ENCODE measurements at places on chromosomes 7 and 10.

GRCh38 chr7:68800316-68800715 is 798.0 kb upstream of the AUTS2 start:
- DNase-seq, result peak; percentile 28

DNA sequence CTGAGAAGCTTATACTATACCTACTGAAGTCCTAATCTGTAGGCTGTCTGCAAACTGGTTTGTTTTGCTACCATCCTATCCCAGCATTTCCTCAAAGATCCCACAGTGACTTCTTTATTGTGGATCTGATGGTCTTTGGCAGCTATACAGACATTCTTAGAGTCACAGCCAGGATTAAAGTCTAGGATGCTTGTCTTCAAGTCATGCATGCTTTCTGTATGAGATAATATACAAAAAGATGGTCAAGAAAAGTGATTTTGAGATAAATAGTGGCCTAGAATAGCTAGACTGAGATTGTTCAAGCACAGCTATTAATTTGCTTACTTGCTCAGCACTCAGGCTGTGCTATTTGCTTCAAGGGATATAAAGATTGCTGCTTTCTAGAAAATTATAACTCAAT is 454.4 kb downstream of the AUTS2 start:
- peak; percentile 45 for DNase-seq

- DNase-seq, result no peak
These were observed 71.2 kb downstream of the ALOX5 start for GRCh38 chr10:45444976-45445898.

DNA sequence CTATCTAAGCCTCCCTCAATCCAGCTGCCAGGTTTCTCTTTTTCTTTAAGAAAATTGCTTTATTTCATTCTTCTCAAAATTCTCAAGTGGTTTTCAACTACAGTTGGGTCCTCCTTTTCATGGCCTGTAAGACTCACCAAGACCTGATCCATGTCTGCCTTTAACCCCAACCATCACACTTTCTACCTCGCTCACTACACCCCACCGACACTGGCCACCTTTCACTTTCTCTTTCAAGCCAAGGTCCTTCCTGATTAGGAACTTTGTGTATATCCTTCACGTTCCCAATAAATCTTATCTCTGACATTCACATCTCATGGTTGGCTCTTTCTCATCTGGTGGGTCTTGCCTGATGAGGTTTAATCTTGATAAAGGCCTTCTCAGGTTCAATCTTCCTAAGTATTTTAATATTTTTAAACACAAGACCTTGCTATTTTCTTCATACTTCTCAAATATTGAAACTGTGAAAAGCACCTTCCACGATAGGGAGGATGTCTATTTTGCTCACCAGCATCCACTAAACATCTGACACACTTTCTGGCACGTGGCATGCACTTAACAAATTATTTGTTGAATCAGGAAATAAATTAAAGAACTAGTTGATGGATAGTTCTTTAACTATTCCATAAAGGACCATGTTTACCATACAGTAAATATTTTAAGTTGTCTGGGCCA is 624.8 kb downstream of the GRID1 start:
- no peak for DNase-seq

- no peak for DNase-seq
These were observed 56.6 kb downstream of the CUX1 start for GRCh38 chr7:101874028-101874427.

- no peak for DNase-seq
These were observed 46.7 kb downstream of the FZD1 start for GRCh38 chr7:91310830-91311460.

DNA sequence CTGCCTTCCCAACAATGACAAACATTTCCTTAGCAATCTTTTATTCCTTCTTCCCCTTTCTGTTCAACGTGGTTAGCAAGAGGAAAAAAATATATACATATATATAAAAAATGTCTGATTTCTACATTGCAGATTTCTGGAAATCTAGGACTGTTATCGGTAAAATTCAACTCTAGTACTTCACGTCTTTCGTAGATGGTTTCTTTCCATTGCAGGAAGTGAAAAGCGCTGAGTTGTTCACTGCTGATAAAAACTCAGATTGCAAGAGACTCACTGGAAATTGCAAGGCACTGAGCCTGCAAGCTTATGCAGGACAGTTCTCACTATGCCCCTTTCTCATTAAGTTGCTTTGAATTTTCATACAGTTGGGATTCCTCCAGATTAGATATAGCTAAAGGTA is 23.9 kb downstream of the KIN start:
- no peak for DNase-seq

- DNase-seq, result no peak
These were observed 8.1 kb downstream of the SRGN start for GRCh38 chr10:69096045-69096444.

GRCh38 chr7:129757991-129758390 is 146.5 kb downstream of the NRF1 start:
- DNase-seq, result no peak

- no peak for DNase-seq
These were observed 65.9 kb upstream of the HECTD2 start for GRCh38 chr10:91344117-91344856.

- DNase-seq, result peak; percentile 28
These were observed 180.8 kb downstream of the PRKCQ start for GRCh38 chr10:6399231-6399741.

- DNase-seq, result no peak
These were observed 27.2 kb upstream of the BEND7 start for GRCh38 chr10:13555884-13556510.

DNA sequence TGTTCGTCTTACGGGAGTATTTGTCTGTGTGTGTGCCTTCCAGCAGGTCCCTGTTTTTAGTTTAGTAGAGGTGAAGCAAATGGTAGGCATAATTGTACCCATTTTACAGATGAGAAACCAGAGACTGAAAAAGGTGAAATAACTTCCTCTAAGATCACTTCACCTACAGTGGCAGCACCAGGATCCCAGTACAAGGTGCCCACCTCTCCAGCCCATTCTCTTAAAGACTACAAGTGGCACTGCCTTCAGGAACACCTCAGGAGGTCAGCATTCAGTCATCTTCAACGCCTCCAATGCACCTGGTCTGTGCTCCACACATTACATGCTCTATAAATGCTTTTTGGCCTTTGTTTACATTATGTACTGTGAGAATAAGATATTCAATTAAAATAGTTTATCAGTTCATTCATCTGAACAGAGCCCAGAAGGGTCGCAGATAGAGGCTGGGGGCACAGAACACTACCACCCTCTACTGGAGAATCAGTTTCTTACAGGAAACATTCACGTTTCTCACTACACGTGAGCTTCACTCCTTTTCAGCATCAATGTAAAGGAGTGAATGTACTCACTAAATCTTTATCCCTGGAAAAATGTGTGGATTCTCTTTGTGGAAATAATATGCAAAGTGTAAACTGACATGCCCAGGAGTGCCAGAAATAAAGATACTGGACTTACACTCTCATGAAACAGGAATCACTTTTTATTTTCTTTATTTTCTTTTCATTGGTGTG is 45.5 kb upstream of the ABLIM1 start:
- DNase-seq, result peak; percentile 43

GRCh38 chr7:16647435-16647960 is 1.5 kb downstream of the BZW2 start:
- peak; percentile 34 for DNase-seq

DNA sequence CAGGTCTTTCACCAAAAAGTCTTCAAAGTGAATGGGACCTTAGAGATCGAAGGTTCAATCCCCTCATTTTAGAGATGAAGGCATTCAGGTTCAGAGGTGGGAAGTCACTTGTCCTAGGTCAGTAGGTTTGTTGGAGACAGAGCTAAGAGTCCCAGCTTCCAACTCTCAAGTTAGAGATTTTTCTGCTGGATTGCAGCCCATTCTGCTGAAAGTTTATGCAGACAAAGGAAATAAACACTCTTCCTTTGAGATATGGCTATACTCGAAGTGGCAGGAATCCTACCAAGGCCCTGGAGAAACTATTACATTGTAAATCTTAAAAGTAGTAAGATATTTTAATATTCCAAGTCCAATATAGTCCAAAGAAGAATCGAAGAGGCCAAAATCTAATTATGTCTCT is 64.4 kb downstream of the LYZL1 start:
- no peak for DNase-seq

GRCh38 chr10:75395932-75396630 is 5.5 kb downstream of the ZNF503 start:
- DNase-seq, result no peak

DNA sequence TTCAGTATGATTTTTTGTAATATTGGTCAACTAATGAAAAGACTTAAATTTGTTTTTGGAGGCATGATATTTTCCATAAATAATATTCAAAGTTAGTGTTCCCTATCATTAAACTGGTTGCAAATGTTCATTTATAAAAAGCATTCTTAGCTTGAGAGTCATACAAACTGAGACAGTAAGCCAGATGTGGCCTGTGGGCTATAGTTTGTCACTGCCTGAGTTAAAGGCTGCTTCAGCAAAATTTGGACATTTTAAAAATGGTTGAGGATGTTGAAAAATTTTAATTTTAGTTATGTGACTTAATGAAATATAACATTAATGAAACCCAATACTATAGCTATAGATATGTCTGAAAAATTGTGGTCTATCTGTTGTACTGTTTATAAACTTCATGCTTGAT is 180.2 kb upstream of the CACNA2D1 start:
- no peak for DNase-seq

DNA sequence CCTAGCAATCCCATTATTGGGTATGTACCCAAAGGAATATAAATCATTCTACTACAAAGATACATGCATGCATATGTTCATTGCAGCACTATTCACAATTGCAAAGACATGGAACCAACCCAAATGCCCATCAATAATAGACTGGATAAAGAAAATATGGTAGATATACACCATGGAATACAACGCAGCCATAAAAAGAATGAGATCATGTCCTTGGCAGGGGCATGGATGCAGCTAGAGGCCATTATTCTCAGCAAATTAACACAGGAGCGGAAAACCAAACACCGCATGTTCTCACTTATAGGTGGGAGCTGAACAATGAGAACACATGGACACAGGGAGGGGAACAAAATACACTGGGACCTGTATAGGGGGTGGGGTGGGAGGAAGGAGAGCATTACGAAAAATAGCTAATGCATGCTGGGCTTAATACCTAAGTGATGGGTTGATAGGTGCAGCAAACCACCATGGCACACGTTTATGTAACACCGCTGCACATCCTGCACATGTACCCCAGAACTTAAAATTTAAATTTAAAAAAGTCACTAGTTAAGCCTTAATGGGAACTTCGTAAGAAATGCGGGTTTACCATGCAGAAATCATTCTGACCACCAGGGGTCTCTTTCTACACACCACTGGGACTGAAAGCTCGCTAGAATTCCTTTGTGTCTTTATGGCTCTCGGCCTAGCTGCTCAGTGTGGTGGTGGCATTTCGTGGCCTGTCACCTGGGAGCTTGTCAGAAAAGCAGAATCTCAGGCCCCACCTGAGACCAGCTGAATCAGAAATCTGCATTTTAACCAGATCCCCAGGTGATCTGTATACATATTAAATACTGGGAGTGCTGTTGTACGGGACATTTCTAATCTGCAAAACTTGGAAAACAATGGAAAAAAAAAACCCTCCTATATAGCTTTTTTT is 9.5 kb downstream of the ANKRD1 start:
- DNase-seq, result peak; percentile 84

- no peak for DNase-seq
These were observed 16.0 kb upstream of the KIF5B start for GRCh38 chr10:32072025-32072800.

- peak; percentile 77 for DNase-seq
These were observed 24.5 kb upstream of the C1GALT1 start for GRCh38 chr7:7157887-7158271.

DNA sequence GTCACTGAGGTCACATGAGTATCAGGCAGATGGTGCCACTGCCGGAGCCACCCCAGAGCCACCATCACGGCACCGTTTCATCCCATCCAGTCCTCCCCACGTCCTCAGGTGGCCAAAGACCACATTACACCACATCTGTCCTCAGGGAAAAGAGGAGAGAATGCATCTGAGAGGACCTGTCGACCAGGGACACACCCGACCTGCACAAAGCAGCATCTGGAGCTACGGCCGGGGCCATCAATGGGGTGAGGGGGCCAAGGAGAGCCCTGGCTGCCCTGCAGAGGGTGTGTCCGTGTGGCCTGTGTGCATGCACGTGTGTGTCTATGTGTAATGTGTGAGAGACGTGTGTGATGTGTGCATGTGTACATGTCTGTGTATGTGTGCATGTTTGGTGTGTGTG is 480.6 kb downstream of the DNAJB6 start:
- DNase-seq, result no peak

DNA sequence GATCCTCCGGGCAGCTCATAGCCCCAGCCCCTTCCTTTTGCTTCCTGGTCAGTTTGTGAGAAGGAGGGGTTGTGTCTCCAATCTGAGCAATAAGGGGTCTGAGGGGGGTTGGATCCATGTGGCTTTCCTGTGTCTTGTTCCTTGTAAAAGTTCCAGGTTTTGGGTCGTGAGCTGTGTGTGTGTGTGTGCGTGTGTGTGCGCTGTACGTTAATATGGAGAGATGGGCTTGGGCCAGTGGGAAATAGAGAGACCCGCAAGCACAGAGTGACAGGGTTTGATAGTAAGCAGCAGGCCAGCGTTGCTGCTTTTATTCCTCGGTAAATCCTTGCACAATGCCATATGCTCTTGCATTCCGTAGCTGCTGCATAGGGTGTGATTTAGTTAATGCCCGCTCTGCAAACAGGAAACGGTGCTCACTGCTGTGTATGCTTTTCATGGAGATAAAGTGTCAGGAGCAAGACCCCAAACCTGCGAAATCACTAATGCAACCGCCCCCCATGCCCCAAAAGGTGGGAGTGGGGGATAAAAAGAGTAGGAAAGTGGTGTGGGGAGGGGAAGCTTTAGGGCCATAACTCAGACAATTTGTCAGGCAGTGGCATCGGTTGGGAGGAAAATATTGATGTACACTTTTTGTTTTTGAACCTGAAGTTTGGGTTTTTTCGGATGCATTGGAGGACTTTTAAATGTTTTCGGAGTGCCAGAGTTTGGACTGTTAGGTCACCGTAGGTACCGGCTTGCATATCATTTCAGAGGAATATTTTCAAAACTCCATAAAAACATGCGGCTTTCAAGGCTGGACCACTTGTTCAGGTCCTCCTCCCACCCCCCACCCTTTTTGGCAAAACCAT is 108.7 kb downstream of the TCF7L2 start:
- DNase-seq, result peak; percentile 57

DNA sequence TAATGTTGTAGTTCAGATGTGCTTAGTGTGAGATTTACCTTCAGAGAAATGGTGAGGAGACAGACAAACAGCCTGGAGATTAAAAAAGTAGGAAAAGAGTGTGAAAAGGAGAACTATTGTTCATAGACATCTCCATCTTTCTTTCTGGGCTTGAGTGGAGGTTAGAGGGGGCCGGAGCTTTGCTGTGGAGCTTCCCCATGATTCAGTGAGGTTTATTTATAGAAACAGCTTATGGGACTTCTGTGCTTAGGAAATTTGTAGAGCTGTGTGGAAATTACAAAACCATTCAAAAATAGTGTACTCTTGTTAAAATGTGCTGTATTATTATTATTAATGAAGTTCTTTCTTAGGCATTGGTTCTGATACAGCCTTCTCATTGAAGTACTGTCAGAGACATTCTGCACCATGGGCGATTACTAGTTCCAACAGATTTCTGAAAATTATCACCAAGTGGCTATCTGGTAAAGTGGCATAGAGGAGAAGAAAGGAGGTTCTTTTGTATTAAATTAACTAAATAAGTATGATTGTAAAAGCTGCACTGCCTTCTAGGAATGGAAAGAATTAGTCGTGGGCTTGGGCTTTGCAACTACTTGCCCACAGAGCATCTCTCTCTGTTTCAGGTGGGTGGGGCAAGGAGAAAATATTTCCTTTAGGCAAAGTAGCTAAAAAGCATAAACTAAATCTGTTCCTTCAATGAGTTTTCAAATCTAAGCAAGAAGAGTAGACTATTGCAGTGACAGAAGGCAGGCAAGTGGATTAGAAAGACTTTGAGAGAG is 8.7 kb upstream of the TCAF1 start:
- DNase-seq, result no peak

GRCh38 chr7:155863721-155864151 is 51.5 kb upstream of the SHH start:
- DNase-seq, result no peak

All from astrocyte of the spinal cord (primary cell).